ENCODE measurements at places on chromosomes 16 and 17. TPM values are rescaled to one million over a fixed set of nuclear protein-coding genes. Genes with fewer than 3 reads are reported as not detected.

DNA sequence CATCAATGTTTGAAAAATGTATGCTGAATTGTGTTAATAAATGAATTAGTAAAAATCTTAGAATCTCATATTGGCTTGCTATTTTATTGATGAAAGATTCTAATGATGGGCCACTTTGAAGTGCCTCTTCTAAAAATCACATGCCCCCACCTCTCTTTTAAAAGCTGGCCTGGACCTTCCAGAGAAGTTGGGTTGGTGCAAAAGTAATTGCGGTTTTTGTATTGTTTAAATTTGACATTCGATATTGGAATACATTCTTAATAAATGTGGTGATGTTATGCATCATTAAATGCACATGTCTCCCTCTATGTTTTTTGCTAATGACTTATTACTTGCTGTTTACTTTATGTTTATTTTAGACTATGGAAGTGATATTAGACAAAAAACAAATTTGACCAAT, 314.6 kb upstream of the C16orf82 start:
- no peak for DNase-seq
- no peaks in the 10 kb centered on the region for H3K27me3 ChIP-seq
- no peaks in the 10 kb centered on the region for H3K4me1 ChIP-seq
- H3K27ac ChIP-seq = no peak overlapping the region

TMC8 gene
- total RNA-seq = 8.8 TPM

DNA sequence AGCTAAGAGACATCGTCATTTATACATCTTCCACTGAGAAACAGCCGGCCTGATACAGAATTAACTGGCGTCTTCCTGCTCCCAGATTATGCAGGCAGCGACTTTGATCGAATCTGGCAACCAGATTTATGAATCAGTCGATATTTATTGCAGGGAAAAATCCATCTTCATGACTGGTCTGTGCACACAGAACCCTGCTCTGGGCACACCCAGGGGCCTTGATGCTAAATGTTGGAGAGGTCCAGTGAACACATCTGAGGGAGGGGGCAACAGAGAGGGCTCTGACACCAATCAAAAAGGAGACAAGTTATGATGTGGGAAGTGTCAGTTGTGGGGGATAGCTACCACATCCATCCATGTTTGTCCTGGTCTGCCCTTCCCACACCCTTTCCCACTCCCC, 102.9 kb downstream of the TMEM132E start:
- no peaks in the 10 kb centered on the region for H3K4me1 ChIP-seq
- no peaks in the 10 kb centered on the region for H3K27me3 ChIP-seq

CFDP1 gene
- 55.5 TPM for total RNA-seq

CCDC40 gene
- total RNA-seq = 11.6 TPM

DNA sequence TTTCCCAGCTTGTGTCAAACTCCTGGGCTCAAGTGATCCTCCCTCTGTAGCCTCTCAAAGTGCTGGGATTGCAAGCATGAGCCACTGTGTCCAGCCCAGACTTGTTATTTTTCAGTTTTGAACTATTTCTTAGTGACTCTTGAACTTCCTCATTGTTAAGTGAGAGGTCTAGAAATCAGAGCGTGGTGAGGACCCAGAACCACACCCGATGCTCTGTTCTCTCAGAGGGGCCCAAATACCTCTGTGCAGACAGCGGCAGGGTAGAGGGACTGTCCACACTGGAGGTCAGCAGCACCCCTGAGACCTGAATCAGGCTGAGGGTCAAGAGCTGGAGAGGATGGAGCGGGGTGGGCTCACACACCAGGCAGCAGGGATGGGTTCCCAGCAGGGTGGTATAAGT, 47.7 kb upstream of the MEAK7 start:
- H3K27me3 ChIP-seq = no peaks in the 10 kb centered on the region
- H3K4me1 ChIP-seq = no peaks in the 10 kb centered on the region
- no peak overlapping the region for H3K27ac ChIP-seq
- no peak for DNase-seq
- H3K4me3 ChIP-seq = no peak overlapping the region

CMTM1 gene
- total RNA-seq = 2.9 TPM

DNA sequence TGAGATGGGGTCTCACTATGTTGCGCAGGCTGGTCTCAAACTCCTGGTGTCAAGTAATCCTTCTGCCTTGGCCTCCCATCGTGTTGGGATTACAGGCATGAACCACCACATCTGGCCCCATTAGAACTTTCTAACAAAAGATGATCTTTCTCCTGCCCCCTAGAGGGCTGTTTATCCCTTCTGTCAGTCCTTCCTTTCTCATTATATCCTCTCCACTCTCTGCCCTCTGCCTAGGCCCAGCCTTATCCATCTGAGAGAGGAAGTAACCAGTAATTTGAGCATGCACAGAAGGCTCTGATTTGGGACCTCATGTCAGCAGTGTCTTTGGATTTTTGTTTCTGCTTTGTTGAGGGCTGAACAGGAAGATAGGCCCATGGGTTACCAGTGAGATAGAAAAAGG, 4.4 kb upstream of the DHX40 start:
- H3K36me3 ChIP-seq = no peaks in the 10 kb centered on the region
- DNase-seq = no peak
- H3K4me1 ChIP-seq = no peaks in the 10 kb centered on the region
- H3K4me3 ChIP-seq = no peak overlapping the region
- H3K27ac ChIP-seq = no peak overlapping the region

DNA sequence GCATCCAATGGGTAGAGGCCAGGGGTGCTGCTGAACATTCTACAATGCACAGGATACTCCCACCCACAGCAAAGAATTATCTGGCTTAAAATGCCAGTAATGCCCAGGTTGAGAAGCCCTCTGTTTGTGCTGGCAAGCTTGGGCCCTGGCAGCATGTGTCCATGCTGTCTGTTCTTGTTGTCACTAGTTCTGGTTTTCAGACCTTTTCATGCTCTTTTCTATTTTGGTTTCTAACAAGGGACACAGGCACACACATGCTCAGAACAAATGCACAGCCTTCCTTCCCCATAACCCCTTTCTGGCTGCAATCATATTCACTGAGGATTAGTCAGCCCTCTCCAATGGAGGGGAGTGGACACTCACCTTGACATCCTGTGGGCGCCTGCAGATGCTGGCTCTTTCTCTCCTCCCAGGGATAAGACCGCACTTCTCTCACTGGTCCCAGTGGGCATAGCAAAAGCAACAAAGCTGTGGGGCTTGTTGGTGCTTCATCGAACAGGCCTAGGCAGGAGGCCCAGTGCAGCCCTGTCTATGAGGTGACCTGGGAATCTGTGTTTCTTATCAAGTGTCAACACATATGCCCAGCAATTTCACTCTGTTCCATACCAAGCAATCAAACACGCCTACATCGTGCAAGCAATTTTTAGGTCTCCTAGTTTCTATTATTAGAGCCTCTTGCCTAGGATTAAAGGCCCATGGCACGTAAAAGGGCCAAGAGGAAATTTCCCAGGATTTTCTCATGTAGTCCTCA, 271.1 kb upstream of the CCL2 start:
- H3K36me3 ChIP-seq = no peaks in the 10 kb centered on the region
- H3K4me3 ChIP-seq = no peak overlapping the region
- no peaks in the 10 kb centered on the region for H3K4me1 ChIP-seq
- no peak for DNase-seq
- H3K27me3 ChIP-seq = no peaks in the 10 kb centered on the region

DNA sequence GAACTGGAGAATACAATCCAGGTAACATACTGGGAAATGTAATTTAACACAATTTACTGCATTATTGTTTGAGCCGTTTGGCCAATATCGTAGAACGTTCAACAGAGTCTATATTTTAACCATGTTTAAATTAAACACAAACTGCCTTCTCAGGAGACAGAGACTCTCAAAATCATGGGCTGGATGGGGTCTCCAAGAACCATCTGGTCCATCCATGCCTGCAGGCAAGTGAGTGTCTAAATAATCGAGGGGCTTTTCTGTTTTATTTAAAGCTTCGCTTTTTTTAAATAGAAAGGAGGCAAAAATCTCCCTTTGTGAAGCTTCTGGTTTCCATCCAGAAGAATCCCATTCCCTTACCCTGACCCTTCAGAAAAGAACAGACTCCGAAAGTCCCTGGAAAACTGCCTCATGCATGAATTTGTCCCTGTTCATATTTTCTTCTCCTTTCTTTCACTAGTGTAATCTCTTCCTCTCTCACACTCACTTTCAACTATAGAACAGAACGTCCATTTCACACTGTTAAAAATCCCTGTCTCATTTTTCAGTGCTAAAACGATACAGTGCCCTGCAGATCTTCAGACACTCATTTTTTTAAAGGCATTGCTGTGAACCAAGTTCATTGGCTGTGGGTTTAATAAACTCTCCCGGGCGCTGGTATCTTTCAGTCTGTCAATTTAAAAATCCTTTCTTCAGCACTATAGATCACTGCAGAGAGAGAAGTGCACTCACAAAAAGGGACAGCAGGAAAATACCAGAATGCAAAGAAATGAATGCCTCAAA, 111.4 kb upstream of the TOM1L1 start:
- no peak overlapping the region for H3K4me3 ChIP-seq
- H3K4me1 ChIP-seq = no peaks in the 10 kb centered on the region
- DNase-seq = no peak
- H3K36me3 ChIP-seq = no peaks in the 10 kb centered on the region
- H3K27me3 ChIP-seq = no peaks in the 10 kb centered on the region
- no peak overlapping the region for H3K27ac ChIP-seq

DNA sequence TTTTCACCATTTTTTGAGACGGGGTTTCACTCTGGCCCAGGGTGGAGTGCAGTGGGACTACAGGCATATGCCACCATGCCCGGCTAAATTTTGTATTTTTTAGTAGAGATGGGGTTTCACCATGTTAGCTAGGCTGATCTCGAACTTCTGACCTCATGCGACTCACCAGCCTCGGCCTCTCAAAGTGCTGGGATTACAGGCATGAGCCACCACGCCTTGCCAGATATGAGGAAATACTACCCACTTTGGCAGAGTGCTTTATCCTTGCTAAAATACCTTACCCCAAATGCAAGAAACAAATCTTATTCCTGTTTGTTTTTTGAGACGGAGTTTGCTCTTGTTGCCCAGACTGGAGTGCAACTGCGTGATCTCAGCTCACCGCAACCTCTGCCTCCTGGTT, 62.9 kb upstream of the MGAT5B start:
- H3K27ac ChIP-seq = no peak overlapping the region
- no peak for DNase-seq
- no peak overlapping the region for H3K4me3 ChIP-seq
- no peaks in the 10 kb centered on the region for H3K36me3 ChIP-seq
- H3K27me3 ChIP-seq = no peaks in the 10 kb centered on the region

DNA sequence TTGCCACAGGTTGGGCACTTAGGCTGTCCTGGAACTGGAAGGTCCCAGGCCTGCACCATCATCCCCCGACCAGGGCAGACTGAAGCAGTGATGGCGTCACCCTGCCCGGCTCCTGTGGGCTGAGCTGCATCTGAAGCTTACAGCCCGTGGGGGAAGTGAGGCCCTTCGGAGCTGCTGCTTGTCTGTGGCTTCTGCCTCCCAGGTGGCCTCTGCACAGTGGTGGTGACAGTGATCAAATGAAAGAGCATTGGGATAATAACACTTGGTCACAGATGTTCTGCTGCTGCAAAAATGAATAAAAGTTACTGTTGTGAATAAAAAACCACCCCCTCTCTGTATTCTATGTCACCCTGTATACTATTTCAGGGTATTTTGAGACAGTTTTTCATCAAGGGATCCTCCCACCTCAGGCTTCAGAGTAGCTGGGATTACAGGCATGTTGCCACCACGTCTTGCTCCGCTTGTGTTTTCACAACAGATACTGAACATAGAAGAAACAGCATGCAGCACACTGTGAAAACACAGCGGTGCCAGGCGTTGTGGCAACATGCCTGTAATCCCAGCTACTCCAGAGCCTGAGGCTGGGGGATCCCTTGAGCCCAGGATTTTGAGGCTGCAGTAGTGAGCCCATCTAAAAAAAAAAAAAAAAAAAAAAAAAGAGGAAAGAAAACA, 165.0 kb downstream of the LGALS9B start:
- no peaks in the 10 kb centered on the region for H3K36me3 ChIP-seq
- no peak overlapping the region for H3K27ac ChIP-seq
- no peak overlapping the region for H3K4me3 ChIP-seq
- no peaks in the 10 kb centered on the region for H3K4me1 ChIP-seq

DNA sequence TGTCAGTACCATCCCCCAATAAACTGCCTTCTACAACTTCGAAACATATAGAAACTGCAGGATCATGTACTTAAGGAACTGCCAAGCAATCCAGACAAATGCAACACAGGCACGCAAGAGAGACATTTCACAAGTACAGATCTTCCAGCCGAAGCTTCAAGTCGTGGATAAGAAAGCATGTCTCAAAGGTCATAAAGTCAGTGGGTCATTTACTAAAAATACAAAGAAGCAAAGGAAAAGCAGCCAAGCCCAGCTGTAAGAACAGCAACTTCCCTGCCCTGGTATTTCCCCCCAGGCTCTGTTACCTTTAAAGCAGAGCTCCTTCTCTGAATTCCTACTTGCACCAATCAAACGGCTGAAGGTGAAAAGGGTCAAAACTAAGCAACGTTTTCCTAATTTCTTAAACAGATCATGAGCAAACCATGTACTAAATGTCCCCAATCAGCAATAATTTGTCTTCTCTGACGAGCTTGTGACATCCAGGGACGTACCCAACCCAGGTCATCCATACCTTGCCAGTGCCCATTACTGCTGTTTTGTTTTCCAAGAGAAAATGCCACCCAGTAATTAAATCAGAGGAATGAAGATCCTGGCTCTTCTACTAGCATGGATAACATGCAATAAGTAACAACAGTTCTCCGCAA, 1.7 kb downstream of the AKTIP start:
- H3K4me1 ChIP-seq = peaks cover 3% of the 10 kb centered on the region
- no peaks in the 10 kb centered on the region for H3K27me3 ChIP-seq
- H3K4me3 ChIP-seq = peak overlapping the region; percentile 93
- H3K36me3 ChIP-seq = no peaks in the 10 kb centered on the region

GRCh38 chr17:49379926-49380325, 17.9 kb upstream of the ZNF652 start:
- H3K27ac ChIP-seq = no peak overlapping the region
- no peak overlapping the region for H3K4me3 ChIP-seq
- H3K36me3 ChIP-seq = no peaks in the 10 kb centered on the region
- no peaks in the 10 kb centered on the region for H3K27me3 ChIP-seq

- no peaks in the 10 kb centered on the region for H3K27me3 ChIP-seq
- H3K4me1 ChIP-seq = peaks cover 5% of the 10 kb centered on the region
- H3K4me3 ChIP-seq = no peak overlapping the region
Observed at GRCh38 chr17:49452661-49453060, 38.0 kb upstream of the PHB1 start.

NKD1 gene
- 1.3 TPM for total RNA-seq

GRCh38 chr16:1537763-1538289, 4.4 kb downstream of the TMEM204 start:
- H3K4me1 ChIP-seq = peaks cover 3% of the 10 kb centered on the region
- peak overlapping the region; percentile 72 for H3K4me3 ChIP-seq
- peak overlapping the region; percentile 9 for H3K27ac ChIP-seq

GGT6 gene
- total RNA-seq = 12.8 TPM

GRCh38 chr17:42554250-42555121, 1.8 kb downstream of the HSD17B1 start:
- H3K27me3 ChIP-seq = no peaks in the 10 kb centered on the region
- peak; percentile 82 for DNase-seq
- H3K4me3 ChIP-seq = peak overlapping the region; percentile 74
- H3K4me1 ChIP-seq = peaks cover 10% of the 10 kb centered on the region

CCL3 gene
- total RNA-seq = not detected

SLC12A4 gene
- total RNA-seq = 32.1 TPM
